NCI-H1417 treated with DMSO at 0.1 percent for 48 hours (cell line): ENCODE measurements at places on chromosomes 6 and 20.

DNA sequence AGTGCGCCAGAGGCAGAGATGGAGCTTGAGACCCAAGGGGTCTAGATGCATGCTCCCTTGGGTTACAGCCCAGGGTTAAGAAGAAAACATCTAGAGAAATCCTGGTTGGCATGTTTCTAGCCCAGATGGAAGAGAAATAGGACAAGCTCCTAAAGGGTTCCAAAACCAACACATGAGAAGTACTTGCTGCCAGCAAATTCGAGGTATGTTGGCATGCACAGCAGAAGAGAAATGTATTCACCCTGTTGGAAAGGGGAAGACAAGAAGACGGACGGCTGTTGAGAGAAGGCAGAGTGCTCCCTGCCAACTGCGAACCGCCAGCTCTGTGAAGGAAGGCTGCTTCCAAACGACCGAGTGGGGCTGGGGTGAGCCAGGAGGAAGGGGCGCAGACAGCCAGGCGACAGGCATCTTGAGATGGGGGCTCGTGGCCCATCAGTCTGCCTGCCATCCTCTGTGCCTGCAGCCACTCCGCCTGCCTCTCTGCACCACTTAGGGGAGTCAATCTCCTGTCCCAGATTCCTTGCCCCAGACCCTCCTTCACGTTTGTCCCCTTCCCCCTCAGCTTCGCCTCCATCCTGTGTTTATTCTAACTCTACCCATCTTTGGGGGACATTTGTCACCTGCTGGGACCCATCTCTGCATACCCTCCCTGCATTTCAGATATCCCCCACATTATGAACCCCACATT, 249.2 kb downstream of the CDC5L start:
- no peak for DNase-seq

GRCh38 chr20:36606158-36607066, 833 bp downstream of the RAB5IF start:
- no peak for DNase-seq

DNA sequence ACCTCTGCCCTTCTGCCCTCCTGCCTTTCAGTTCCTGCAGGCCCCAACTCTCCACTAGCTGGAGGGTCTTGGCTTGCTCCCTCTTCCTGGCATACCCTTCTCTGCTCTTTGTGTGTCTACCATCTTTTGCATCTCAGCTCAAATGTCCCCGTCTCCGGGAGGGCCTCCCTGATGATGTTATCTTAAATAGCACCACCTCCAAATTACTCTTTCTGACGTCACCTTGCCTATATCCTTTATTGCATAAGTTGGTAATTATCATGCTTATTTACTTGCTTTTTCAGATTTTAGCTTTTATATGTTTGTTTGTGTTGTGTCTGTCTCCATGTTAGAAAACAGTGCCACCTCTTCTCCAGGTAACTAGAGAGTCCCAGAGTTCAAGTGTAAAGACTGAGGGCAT, 36.0 kb upstream of the FYN start:
- no peak for DNase-seq

GRCh38 chr6:28953039-28953584, 29.3 kb upstream of the TRIM27 start:
- no peak for DNase-seq

DNA sequence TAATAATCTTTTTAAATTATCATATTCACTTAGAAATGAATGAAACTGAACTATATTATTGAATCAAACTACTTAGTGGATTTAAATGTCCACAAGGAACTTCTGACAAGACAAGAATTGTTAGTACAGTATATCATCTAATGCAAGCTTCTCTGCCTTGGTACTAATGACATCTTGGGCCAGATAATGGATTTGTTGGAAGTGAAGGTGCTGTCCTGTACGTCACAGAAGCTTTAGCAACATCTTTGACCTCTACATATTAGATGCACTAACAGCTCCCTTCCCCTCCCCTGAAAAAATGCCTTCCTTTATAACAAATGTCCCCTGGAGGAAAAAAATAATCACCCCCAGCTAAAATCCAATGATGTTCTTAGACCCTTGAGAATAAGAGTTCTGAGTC, 695.8 kb upstream of the EYS start:
- no peak for DNase-seq

GRCh38 chr6:117137711-117138110, 127.6 kb upstream of the VGLL2 start:
- no peak for DNase-seq

DNA sequence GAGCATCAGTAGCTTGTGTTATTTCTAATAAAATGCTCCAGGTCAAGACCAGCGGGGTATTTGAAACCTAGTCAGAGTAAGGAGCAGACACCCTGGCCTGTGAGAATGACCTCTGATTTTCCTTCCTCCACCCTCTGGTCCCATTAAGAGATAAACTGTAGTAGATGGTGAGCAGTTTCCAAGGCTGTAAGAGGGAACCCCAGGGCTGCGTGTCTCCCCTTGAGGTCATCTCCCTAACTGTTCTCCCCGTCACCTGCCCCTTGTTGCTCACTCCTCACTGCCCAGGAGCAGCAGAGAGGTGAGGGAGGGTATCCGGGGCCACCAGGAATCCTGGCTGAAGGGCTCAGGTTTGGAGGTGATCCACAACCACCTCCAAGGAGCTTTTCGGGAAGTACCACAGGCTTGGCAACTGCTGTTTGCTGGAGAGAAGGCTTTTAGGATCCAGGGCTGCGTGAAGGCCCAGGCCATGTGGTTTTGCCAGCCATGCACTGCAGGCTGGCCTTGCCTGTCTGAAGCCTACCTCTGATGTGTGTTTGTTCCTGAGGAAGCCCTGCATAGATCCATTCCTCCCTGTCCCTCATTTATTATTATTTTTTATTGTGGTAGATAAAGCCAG, 62.5 kb downstream of the RREB1 start:
- DNase-seq: no peak

DNA sequence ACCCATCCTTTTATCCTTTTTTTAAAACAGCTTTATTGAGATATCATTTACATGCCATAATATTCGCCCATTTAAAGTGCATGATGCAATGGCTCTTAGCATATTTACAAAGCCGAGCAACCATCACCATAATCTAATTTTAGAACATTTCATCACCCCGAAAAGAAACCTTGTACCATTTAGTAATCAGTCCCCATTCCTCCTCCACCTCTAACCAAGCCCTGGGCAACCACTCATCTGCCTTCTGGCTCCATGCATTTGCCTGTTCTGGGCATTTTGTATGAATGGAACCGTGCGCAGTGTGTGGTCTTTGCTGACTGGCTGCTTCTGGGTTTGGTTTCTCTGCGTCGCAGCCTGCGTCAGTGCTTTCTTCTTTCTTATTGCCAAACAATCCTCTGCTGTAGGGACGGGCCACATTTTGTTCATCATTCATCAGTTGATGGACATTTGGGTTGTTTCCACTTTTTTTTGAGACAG, 10.2 kb upstream of the EEF1A2 start:
- no peak for DNase-seq

DNA sequence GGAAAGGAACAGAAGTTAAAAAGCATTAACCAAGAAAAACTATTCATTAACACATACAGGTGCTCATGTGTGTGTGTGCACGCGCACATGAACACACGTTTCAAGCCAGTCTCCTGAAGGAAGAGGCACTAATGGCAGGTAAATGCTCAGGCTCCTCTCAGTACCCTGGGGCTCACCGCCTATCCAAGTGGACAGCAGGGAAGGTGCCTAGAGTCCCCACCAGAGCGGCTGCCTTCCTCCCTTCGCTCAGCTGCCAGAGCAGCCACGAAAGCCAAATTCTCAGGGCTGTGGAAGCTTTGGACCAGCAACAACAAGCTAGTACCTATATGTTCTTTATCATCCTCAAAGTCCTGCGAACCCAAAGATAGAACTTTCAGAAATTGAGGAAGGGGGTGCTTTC, 42.6 kb downstream of the PLCG1 start:
- no peak for DNase-seq

DNA sequence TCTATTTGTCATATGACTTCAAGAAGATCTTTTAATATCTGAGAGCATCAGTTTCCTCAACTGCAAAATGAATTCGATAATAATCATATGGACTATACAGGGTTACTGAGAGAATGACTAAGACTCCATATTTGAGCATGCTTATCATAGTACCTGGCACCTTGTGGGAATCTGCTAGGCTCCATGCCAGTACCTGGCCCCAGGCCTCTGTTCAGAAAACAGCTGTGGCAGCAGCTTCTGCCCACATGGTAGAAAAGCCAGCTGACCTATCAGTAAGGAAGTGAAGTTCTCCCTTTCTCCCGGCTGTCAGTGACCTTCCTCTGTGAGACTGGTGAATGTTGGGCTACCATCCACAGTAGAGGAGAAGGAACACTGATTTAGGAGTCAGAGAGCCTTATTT, 574.9 kb upstream of the CHD6 start:
- DNase-seq: no peak

DNA sequence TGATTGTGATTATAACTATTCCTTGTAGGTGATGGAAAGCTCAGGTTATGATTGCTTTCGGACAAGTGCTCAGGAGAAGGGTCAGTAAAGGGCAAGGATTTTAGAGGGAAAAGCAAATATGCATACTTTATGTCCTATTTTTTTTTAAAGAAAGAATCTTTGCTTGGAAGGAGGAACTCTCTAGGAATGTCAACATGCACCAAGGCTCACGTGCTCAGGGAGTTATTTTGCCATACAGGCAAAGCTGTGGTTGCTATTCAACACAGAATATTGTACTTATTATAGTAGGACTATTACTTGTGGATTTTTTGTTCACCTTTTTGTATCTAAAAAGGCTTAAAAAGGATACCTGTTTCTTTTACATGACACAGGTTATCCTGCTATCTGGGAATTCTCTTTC, 3.0 kb upstream of the TSPYL1 start:
- no peak for DNase-seq

DNA sequence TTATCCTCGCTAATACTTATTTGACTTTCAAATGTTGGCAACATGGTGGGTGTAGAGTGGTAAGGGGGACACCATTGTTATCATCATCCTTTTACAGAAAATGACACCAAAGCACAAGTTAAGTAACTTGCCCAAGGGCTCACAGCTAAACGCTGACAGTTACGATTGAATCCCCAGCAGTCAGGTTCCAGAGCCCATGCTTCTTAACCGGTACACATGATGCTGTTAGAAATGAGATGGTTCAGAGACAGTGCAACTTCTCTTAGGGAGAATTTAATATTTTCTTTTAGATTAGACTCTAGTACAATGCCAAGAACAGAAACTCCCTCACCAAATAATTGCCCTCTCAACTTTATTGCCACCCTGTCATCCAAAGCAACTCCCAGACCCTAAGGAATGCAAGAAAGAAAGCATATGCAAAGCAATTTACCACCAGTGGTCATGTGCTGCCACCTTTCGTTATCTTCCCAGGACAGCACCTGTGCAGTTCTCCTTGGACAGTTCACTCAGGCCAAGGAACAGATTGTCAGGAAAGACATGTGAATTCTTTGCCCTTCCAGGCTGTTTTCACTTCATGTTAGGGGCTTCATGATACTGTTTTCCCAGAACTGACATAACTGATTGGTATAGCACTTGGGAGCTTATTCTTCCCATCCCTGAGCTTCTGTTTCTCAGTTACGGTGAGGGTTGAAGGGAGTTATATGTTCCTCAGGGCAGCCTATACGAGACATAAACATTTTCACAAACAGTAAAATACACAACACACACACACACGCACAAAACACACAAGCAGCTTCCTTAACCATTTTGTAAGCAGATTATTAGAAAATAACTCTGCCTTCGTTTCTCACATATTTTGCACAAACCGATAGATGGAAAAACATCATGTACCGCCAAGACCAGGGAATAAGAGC, 5.1 kb downstream of the HLA-DMA start:
- no peak for DNase-seq

DNA sequence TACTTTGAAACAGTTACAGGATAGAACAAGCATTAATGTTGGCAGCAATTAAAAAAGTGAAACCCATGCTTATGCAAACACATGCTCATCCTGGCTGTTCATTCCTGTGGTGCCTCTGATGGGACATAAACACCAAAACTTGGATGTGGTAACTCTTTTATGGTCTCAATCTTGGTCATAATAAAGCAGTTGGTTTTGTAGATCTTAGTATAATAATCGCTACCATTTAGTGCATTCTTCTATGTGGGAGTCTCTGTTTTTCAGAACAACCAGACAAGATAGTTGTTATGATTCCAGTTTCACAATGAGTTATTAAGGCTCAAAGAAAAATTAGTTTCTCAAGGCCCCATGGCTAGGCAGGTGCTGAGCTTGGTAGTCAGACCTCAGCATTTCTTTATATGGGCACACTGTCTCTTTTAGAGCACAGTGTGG, 184.0 kb downstream of the UTRN start:
- no peak for DNase-seq

GRCh38 chr6:139376604-139377218, 2.3 kb upstream of the CITED2 start:
- no peak for DNase-seq

DNA sequence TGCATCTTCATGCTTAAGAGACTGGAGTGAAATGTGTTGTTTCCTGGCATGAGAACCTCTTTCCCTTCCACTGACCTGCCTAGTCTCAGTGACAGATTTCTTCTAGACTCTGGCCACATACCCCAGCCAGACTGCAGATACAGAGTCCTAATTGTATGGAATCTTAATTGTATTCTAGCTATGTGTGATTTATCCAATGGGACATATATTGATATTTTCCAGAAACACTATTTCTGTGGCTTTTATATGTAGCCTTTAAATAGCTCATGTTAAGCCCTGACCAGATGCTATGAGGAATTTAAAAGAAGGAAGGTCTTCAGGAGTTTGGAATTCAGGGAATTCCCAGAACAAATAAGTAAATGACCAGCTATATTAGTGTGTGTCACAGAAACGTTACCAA, 99.0 kb downstream of the FIG4 start:
- no peak for DNase-seq

DNA sequence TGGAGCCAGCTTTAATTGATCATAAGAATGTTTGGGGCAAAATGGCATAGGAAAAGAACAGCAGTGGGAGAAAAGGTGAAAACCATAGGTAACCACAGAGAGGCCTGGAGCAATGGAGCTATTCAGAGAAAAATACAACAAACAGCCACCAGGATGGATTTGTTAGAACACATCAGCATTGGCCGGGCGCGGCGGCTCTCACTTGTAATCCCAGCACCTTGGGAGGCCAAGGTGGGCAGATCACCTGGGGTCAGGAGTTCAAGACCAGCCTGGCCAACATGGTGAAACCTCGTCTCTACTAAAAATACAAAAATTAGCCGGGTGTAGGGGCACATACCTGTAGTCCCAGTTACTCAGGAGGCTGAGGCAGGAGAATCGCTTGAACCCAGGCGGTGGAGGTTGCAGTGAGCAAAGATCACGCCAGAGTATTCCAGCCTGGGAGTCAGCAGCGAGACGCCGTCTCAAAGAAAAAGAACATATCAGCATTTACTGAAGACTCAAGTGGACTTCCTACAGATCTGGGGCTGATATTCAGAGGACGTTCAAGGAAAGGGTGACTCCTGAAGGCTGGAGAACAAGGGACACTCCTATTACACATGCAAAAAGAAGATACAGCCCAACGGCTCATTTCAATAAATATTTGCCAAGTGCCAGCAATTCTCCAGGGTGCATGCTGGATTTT, 20.2 kb downstream of the SNHG17 start:
- no peak for DNase-seq

DNA sequence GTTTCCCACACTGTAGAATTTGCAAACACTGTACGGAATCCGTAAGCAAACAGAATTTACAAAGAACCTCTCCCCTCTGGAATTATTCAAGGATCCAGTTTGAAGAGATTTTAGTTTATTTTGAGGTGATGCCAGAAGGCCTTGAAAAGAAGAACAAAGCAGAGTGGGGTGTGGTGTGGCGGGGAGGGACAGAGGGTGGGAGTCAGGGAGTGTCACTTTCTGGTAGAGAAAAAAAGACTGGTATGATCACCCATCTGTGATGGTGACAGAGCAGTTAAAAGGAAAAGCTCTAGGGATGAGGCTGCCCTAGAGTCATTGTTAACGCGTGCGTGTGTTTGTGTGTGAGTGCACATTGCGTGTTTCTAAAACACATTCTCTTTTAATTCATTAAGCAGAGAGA, 97.0 kb upstream of the F13A1 start:
- no peak for DNase-seq
